AG10803 (cell line): ENCODE measurements at places on chromosomes 1 and 21.

DNA sequence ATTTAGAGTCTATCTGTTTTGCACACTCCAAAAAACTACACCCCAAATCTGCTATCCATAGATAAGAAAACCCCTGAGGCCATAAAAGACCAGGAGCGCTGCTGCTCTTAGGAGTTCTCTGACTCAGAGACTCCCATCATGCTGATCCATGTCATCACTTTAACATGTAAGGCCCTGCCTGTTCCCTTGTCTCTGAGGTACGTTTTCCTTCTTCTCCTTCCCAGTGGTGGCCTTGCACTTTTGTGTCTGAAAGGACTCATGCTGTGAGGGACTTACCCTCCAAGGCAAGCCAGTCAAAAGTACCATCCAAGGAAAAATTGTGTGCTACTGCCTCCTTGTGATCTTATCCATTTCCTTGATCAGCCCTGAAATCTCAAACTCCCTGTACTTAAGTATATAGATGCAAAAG, 427.4 kb upstream of the NCAM2 start:
- DNase-seq, result no peak

DNA sequence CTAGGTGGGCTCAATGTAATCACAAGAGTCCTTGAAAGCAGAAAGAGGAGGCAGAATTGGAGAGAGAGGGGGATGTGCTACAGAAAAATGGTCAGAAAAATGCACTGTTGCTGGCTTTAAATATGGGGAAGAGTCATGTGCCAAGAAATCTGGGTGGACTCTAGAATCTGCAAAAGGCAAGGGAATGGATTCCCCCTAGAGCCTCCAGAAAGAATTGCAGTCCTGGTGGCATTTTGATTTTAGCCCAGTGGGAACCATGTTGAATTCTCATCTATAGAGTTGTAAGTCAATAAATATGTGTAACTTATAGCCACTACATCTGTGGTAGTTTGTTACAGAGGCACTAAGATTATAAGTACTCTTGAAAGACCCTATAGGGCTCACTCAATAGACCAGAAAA, 210.3 kb downstream of the ASTN1 start:
- no peak for DNase-seq

DNA sequence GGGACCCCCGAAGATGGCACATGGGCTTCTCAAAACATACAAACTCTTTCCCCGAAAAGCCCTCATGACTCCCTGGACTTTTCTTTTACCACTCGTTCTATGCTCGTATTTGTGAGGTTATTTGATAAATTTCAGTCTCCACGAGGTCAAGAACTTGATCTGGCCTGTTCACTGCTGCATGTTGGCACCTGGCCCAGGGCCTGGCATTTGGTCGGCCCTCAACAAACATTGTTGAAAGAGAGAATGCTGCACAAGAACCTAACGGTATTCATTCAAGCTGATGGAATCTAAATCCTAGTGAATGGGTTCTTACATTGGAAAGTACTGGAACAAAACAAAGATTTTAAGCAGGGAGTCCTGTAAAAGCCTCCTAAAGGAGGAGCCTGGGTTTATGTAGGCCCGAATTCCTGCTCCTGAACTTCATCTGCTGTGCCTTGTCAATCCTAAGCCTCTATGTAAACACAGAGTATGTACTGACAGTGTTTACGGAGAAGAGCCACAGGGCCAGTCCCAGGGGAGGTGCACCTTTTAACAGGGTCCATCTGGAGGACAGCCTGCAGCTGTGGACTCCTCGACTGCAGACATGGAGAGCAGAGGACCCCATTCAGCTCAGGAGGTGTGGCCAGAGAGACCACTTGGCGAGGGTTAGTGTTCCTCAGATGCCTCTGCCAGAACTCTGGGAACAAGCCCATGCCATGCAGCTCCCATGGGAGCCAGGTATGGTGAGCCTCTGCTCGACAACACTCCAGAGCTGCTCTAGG, 46.9 kb downstream of the L1TD1 start:
- no peak for DNase-seq

GRCh38 chr1:20883766-20884165, 96.7 kb upstream of the HP1BP3 start:
- peak; percentile 45 for DNase-seq

- no peak for DNase-seq
These were observed 161.1 kb upstream of the RRP15 start for GRCh38 chr1:218123968-218124367.

DNA sequence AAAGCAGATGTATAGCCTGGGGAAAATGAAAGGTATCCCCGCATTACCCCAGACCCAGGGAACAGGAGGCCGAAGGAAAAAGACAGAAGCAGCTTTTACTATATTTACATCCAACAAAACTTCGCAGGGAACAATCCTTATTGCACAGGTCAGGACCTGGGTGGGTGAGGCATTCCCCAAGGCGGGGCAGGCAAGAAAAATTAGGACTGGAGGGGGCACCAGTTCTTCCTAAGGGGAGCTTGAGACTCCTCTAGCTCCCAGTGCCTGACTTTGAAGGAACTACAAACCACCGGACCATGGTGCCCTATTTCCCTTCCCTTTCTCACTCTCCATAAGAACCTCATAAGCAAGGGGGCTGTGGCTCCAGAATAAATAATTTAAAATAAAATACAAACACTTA, 6.7 kb upstream of the GATAD2B start:
- DNase-seq, result no peak

GRCh38 chr1:53061123-53061858, 722 bp upstream of the PODN start:
- DNase-seq, result peak; percentile 38

DNA sequence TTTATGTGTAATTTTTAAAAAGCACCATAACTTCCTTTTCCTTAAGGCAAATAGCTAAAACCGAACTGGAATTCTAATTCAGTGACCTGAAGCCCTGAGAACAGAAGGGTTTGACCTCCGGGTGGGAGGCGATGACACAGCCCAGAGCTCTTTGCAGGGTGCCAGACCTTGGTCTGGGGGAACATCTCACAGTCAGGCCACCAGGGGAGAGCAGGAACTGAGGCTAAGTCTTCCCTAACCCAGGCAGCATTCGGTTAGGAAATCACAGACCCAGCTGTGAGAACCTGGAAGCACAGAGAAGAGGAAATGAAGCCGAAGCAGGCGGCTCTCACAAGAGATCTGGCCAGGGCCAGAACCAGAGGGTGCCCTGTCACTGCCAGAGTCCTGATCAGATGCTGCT, 444.8 kb downstream of the TTLL7 start:
- no peak for DNase-seq

- peak; percentile 8 for DNase-seq
These were observed 797 bp downstream of the WDR47 start for GRCh38 chr1:109040989-109041620.

DNA sequence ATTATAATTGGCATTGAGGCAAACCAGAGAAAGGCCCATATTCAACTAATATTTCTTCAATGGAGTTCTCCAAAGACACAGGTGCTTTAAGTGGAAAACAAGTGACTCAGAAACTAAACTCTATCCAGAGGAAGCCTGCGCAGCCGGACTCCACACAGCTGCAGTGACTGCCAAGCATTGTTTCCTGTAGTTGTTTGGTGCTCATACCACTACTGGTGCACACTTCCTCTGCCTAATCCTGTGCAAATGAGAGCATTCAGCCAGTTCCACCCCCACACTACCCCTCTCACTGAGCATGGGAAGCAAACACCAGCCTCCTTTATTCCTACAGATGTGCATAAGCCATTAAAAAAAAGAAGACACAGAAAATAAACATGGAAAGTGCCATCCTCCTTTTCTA, 102.9 kb downstream of the VAV3 start:
- DNase-seq, result no peak

- DNase-seq, result no peak
These were observed 114.7 kb upstream of the IRF2BP2 start for GRCh38 chr1:234724516-234725176.
